WERI-Rb-1 (cell line): ENCODE measurements at places on chromosomes 11 and 22.
A peak's percentile ranks its signal among the peaks of the same experiment; 100 is the strongest.

DNA sequence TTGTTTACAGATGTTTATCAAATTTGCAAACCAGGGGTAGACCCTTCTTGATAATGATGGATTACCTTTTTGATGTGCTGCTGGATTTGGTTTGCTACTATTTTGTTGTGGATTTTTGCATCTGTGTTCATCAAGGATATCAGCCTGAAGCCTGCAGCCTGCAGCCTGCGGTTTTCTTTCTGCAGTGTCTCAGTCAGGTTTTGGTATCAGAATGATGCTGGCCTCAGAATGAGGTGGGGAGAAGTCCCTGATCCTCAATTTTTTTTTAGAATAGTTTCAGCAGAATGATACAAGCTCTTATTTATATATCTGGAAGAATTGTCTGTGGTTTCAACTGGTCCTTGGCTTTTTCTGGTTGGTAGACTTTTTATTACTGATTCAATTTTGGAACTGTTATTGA, 19.7 kb upstream of the RAB38 start:
- DNase-seq = no peak

DNA sequence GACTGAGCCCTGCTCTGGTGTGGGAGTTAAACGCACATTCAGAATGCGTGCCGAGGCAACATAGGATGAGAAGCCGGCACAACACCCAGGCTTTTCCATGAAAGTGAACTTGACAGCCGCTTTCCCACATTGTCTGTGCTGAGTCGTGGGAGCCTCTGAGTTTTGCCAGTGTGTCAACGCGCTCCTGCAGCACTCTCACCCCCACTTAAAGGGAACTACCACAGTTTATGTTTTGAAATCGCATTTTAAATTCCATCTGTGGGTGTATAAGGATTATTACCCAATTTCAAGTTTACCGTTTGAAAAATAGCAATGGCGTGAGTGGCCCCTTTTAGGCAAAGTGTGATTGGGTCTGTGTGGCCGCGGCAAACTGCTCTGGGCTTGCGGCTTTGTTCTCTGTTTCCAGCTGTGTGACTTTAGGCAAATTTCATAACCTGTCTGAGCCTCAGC, 81.5 kb downstream of the FBLN1 start:
- no peak for DNase-seq

DNA sequence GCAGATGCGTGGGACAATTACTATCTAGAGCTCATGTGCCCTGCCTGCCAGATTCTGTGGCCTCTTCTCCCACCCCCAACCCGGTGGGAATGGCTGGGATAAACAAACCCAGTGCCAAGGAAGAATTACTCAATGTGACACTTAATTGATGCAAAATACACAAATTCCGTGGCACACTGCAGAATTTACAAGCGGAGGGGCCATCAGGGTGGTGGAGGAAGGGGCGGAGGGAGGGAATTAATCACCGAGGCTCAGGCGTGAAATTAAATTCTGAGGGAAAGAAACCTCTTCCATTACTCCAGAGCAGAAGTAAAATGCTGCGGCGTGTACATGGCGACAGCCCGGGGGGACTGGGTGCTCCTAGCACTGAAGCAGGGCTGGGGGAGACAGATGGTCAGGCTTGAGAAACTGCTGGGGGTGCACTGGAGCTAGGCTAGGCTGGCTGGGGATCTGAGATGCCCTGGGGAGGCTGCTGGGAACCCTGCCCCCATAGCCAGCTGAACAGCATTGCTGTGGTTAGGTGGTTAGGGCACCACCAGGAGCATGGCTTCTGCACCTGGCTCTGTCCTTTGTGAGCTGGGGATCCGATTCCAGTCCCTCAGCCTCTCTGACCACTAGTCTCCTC, 200.6 kb downstream of the CEP164 start:
- DNase-seq = peak; percentile 85

DNA sequence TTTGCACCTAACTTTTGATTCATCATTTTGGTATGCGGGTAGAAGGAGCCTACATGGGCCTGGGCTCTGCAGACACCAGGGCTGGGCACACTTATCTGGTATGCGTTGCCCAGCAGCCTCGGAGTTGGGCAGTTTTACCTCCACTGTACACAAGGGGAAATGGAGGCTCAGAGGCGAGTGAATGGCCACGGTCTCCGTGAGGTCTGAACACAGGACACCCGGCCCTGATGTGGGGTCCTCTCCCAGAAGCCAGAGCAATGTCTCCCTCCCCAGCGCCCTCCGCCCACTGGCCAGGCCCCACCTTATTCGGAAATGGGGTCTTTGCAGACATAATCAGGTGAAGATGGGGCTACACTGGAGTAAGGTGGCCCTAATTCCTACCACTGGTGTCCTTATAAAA, 43.7 kb downstream of the OSBPL5 start:
- no peak for DNase-seq
